D721Med (cell line): ENCODE measurements at places on chromosomes 2 and 18.

GRCh38 chr2:120103723-120104467 is 91.0 kb downstream of the EPB41L5 start:
- no peak for DNase-seq

DNA sequence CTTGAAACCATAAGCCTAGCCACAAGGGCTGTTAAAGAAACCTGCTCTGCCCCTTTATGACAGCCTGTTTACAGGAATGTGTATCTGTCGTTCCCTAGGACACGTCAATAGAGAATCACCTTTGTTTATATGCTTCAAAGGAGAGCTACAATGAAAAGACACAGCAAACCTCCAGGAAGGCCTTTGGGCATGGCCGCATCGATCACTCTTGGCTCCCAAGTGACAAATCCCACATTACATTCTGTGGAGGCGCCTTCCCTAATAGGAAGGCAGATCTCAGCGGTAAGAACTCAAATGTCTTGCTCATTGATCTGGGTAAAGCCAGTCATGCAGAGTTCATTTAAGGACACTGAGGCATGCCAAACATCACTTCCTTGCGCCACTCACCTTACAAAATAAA is 26.5 kb downstream of the KIAA2012 start:
- DNase-seq, result no peak

- no peak for DNase-seq
Measured at GRCh38 chr2:103176294-103176915, 414.6 kb downstream of the TMEM182 start.

DNA sequence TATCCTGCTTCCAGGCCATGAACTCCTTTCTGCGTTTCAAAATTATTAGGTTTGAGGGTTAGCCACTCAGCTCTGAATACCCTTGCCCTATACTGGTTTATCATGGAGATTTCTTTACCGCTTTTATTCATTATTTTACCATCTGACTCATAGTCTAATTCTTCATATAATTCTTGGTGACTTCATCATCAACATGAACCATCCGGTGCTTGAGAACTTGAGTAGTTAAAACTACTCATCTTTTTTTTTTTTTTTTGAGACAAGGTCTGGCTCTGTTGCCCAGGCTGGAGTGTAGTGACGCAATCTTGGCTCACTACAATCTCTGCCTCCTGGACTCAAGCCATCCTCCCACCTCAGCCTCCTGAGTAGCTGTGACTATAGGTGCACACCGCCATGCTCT is 94.2 kb upstream of the LHCGR start:
- no peak for DNase-seq
